ENCODE measurements at places on chromosomes 13 and 19.
A peak's percentile ranks its signal among the peaks of the same experiment; 100 is the strongest.

DNA sequence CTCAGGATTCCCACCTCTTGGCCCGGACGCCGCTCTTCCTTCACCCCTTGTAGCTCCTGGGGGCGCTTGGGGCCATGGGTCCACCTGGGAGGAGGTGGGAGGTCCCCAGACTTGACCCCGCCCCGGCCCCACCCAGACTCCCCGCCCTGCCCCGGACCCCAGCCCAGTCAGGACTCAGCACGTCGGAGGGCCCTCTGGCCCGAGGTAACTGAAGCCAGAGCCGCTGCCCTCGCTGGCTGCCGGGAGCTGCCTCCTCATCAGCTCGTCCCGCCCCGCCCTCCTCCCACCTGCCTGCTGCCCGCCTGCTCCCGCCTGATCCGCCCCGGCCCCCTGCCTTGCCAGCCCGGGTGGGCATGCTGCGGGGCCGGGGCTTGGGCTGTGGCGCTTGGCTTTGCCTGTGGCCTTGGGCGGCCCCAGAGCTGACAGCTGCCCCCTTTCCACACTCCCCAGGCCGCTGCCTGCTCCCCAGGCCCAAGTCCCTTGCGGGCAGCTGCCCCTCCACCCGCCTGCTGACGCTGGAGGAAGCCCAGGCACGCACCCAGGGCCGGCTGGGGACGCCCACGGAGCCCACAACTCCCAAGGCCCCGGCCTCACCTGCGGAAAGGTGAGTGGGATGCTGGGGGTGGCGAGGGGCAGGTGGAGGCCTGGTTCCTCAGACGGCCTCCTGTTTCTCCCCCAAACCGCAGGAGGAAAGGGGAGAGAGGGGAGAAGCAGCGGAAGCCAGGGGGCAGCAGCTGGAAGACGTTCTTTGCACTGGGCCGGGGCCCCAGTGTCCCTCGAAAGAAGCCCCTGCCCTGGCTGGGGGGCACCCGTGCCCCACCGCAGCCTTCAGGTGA, 9.4 kb downstream of the ARHGAP33 start:
- no peak for DNase-seq

- DNase-seq: no peak
Measured at GRCh38 chr13:51900471-51900870, 38.7 kb downstream of the CCDC70 start.

DNA sequence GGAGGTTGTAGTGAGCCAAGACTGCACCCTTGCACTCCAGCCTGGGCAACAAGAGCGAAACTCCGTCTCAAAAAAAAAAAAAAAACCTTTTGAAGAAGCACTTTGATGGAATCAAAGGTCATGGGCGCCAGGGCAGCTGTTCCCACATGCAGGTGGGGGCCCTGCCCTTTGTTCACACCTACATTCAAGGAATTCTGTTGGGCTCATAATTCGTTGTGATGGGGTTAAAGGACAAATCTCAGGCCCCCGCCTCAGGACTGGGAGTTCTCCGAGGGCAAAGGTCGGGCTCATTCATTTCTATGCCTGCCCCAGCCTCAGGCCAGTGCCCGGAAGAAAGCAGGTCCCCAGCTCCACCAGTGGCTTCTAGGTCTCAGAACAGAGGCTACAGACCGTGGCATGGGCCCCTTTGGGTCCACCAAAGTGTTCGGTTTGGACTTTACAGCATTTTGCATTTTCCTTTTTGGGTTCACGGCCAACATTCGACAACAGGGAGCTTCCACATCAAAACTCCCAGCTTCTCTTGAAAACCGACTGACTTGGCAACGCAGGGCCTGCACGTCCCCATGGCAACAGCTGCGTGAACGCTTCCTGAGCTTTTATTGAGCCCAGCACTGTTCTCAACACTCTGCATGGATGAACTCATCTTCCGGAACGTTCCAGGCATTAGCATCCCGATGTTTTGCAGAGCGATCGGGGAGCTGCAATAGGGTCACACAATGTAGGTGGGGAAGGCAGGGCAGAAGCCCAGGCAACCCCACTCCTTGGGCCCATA, 10.1 kb upstream of the GTF2F1 start:
- DNase-seq: no peak

DNA sequence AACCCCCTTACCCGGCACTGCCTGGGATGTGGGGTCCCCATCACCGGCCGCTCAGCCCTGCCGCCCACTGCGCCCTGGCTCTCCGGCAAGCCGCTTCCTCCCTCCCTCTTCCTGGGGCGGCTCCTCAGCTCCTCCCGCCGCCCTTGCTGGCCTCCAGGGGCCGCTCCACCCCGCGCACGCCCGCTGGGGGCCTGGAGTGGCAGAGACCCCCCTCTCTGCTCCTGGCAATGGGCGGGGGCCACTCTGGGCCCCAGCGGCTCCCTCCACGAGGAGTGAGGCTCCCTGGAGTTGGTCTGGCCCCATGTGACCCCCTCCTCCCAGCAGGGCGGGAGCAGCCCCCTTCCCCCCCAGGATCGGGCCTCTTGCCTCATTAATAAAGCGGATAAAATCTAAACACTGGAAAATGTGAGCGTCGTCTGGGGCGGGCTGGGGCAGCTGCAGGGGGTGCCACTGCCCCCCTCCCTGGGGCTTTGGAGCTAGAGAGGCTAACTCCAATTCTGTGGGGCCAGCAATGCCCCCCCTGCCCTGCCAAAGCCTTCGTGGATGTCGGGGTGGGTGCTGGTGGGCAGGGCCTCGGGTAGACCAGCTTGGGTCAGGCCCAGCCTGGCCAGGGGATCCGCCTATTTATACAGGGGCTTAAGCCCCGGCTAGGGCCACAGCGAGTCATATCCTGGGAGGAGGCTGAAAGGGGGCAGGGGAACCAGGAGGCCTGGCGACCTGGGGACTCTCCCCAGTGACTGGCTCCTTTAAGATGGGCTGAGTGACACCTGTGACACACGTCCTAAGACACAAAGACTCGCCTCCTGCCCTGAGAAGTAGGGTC, at the start of gene PTGER1:
Gene PTGER1, minus strand, starts transcription at position 104 of the 823 bp plus-strand sequence. CDS start 1,034 bp downstream, outside the sequence.
- peak; percentile 22 for DNase-seq

DNA sequence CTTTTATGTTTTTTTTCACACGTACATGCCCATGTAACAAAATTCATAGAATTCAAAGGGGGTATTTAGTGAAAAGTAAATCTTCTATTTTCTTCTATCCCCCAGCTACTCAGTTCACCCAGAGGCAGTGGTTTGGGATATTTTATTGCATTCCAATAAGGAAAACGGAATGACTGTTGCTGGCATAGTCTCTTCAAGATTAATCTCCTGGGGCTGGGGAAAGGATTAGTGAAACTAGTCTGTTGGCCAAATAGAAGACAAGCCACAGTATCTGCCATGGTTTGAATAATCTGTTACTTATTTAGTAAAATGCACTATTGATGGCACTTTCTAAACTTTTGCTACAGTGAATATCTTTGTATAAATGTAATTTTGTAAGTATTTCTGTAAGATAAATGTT, 122.0 kb downstream of the NDFIP2 start:
- no peak for DNase-seq

DNA sequence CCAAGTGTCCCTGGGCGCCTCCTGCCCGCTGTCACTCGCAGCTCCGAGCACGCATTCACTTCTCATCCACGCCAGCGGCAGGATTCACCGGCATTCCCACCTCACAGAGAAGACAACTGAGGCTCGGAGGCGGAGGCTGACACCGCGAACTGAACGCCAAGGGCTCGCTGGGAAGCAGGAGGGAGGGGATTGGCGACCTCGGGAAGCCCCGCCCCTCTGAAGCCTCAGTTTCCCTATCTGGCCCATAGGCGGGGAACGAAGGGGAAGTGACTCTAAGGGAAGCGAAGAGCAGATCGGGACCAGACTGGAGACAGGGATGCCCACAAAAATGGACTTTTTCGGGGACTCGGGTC, 256 bp downstream of the MICOS13 start:
- no peak for DNase-seq

- no peak for DNase-seq
Measured at GRCh38 chr19:15432018-15432494, 13.3 kb upstream of the AKAP8L start.

DNA sequence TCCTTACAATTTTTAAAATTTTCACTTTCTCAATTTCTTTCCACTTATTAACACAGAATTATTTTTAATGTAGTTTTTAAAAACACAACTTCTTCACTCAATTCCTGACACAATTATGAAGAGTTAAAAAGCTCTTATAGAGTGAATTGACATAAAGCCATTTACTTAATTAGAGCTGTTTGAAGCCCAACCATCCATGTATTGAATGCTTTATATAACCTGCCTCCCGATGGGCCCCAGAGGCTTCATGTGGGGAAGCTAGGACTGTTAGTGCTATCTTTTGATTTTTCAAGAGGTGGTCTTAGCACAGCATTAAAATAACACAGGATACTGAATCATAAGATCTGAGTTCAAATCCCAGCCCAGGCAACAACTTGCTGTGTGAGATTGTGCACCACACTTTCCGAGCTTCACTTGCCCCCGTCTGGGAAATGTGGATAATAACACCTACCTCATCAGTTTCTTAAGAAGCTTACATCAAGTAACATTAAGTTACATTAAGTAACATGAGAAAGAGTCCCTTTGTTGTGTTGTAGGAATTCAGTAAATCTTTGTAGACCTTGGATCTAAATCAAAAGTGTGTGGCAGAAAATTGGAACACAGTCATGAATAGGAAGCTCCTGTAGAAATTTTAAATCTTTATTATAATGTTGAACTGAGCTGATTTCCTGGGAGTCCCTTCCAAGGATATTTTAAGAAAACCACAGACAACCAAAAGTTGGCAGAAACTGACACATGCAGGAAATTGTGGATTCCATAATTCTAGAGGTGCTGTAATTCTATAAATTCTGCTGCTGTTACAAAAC, 5.5 kb upstream of the ENOX1 start:
- no peak for DNase-seq

DNA sequence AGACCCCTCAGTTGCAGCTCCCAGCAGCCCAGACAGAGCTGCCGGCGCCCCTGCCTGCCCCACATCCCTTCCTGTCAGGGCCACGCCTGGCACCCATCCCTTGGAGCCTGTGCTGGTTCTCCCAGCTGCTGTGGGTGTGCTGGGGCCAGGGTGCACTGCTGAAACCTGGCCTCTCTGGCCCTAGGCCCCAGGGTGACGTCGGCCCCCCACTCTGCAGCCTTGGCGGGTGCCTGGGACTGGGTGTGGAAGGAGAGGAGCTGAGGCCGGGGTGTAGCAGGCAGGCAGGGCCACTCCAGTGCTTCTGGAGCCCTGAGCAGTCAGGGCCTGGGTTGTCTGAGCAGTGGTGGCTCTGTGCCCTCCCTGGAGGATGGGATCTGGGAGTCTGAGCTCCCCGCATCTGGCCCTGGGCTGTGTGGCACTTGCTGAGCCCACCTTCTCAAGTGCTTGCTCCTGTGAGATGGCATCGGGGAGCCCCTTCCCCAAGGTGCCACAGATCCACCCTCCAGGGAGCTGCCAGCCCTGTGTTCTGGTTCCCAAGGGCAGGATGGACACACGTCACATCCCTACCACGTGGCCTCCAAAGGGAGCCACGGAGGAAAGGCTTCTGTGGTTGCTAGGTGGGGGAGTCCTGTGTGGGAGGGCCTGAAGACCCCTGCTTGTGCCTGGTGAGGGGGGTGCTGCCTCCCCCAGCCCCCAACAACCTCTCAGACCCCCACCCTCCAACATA, 5.2 kb downstream of the PLEKHJ1 start:
- DNase-seq: no peak

GRCh38 chr19:7904074-7905020, 670 bp downstream of the MAP2K7 start:
- peak; percentile 68 for DNase-seq

DNA sequence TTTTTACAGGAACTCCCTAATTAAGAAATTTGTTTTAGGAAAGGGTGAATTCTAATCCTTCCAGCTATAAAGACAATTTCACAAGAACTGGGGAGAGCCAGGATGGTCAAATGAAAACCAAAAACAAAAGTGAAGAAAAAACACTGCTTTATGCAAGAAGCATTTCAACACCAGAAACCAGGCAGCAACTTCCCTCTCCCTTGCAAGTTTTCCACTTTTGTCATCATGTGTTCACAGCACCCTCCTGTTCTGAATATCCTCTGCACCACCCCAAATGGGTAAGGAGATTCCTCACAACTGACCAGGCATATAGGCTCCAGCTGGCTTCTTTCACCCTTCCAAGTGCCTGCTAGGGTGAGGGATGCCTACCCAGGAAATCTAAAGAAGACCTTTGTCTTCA, 328.1 kb downstream of the TBC1D4 start:
- no peak for DNase-seq

- no peak for DNase-seq
Measured at GRCh38 chr13:30111810-30112209, 195.5 kb downstream of the KATNAL1 start.

GRCh38 chr13:36352350-36352749, 6.2 kb upstream of the SPART start:
- no peak for DNase-seq
